ENCODE measurements at places on chromosomes 5 and 9.

DNA sequence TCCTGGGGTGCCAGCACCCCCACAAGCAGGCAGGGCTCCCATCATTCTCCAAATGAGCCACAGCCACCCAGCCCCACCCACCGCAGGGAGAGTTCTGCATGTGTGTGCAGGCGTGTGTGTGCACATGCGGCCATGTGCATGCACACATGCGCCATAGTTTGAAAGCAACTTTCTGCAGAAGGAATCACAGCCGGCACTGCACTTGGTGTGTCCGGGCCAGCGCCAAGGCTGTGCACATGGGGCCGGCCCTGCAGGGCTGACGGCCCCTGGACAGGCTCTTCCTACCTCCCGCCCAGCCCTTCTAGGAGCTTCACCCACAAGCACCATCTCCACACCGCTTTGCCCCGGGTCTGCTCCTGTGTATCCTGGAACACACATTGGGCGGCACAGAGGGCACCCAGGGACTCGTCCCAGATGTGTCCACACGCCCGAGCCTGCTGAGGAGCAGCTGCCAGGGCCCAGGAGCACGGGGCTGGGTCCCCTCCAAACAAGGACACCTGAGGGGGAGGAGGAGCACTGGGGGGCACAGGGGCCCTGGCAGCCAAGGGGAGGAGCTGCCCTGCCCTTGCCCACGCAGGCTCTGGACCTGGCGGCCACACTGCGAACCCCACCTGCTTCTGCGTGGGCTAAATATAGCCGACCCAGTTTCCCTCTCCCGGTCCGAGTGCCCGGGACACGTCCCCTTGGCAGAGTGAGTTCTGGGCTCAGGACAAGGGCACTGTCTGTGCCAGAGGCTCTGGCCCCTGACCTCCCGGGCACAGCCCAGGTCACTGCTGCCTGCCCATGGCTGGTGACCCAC is 19.1 kb downstream of the TPPP start:
- DNase-seq, result no peak

DNA sequence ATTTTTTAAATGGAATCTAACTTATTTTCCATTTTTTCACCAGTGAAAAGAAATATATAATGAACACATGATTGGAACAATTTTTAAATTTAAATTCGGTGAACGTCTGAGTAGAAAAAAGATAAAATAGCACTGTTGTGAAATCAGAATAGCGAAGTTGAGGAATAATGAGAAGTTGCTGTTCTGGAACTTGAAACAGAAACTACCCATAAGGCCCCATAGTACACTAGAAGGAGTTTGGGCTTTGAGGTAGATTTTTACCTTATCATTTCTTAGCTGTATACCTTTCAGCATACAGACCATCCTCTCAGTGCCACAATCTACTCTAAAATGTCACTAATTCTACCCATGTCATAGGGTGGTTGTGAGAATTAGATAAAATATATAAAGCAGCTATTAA is 35.1 kb downstream of the TDRD7 start:
- DNase-seq, result no peak

DNA sequence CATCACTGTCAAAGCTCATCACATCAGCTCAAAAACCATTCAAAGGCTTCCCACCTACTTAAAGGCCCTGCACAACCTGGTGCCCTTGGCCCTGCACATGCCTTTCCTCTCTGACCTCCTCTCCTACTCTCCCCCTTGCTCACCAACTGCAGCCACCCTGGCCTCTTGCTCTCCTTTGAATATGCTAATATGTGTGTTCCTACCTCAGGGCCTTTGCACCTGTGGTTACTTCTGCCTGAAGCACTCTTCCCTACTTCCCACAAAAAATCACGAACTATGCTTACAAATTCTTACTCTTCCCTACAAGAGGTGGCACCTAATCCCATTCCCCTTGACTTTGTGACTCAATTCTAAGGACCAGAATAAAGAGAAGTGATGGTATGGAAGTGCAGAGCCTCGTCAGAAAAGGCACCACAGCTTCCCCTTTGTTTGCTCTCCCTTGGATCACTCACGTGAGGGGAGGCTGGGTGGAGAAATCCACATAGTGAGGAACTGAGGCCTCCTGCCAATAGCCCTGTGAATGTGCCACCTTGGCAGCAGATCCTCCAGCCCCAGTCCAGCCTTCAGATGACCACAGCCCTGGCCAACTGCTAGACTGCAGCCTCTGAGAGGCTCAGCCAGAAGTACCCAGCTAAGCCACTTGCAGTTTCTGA is 3.2 kb upstream of the TMEM171 start:
- DNase-seq, result no peak

- no peak for DNase-seq
These were observed 58.0 kb downstream of the SLC22A5 start for GRCh38 chr5:132427281-132428146.

DNA sequence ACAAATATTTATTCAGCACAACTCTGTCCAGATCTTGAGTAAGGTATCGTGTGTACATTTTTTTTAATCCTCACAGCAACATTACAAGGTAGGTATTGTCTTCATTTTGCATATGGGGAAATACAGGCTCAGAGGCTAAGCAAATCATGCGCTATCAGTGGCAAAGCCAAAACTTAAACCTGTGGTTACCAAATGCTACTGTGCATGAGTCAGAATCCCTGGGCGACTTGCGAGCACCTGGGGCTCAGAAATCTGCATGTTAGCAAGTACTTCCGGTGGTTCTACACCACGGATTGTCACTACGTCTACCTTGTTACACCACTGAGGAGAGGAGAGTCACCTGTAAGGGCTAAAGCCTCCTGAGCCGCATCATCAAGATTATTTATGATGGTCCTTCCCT is 21.3 kb downstream of the C5orf58 start:
- no peak for DNase-seq

Measured in activated B cell treated with CpG ODN at 0.5 μM for 24 hours (primary cell).